ENCODE measurements at places on chromosomes 1 and 21.

DNA sequence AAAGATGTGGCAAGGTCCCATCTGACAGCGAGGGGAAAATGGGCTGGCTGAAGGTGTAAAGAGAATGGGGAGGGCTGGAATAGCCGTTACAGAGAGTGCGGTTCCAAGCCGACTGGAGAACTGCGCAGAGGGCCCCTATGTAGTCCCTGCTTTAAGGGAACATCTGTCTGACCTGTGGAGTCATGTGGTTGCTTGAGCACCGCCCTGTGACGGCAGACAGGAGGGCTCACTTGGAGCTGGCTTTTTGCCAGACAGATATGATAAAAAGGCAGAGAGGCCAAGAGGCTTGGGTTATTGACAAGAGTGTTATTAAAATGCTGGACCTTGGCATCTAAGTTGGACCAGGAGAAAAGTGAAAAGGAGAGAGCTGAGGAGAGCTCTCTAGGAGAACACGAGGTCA lies 5.9 kb upstream of the PTPRF start:
- DNase-seq = no peak

- no peak for DNase-seq
These were observed 324.3 kb downstream of the PLA2G4A start for GRCh38 chr1:187153047-187153446.

GRCh38 chr1:248592655-248593054 lies 4.8 kb downstream of the OR2T10 start:
- DNase-seq = no peak

DNA sequence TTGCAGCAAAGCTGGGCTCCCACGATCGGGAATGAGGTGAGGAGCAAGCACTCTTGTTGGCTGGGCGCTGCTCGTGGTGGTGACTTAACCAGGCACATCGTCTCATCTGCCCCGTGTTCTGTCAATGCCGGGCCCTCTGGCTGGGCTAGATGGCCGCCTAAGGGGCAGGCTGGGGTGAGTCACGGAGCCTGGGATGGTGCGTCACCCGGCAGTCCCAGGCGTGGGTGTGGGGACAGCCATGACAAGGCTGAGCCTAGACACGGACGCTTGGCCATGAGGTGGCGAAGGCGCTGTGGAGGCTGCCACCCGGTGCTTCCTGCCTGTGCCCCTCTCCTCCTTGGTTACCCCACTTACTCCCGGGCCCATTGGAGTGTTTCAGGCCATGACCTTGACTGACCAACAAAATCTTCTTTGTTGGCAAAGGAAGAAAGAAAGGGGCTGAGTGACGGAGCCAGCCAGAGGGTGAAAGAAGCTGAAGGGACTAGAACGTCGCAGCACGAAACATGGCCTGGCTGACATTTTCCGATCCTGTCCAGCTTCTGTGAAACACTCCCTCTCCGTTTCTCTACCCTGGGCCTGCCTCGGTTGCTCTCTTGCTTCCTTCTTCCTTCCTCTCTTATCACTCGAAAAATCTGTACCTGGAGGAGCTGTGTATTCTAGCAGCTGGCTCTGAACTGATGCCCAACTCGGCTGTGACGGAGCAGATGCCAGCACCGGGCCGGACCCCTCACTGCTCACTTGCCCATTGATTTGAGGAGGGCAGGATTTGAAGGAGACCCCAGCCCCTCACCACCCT lies 596 bp downstream of the CD247 start:
- DNase-seq = peak; percentile 88

GRCh38 chr1:204426971-204427701 lies 15.5 kb upstream of the PPP1R15B start:
- DNase-seq = no peak

GRCh38 chr1:50421366-50421748 lies 1.9 kb downstream of the DMRTA2 start:
- DNase-seq = no peak

GRCh38 chr1:203353486-203353885 lies 2.6 kb upstream of the FMOD start:
- DNase-seq = no peak

DNA sequence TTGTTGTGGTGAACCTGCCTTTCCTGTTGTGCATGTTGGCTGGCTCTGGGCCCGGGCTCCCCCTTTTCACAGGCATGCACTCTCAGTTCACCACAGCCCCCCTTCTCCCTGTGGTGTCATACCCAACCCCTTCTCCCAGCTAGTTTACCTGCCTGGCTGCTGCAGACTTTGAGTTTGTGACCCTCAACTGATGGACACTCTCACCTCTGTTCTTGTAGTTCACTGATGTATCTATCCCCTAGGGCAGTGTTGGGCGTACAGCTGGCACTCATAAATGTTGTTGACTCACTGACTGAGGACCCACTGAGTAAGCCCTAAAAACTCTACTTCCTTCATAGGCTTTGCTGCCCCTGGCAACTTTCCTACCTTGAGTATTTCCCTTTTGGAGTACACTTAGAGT lies 54.9 kb downstream of the WDR64 start:
- no peak for DNase-seq

- DNase-seq = no peak
These were observed 143.2 kb downstream of the KCTD3 start for GRCh38 chr1:215710036-215710898.
